ENCODE measurements at places on chromosomes 12 and 14. TPM values are rescaled to one million over a fixed set of nuclear protein-coding genes. Genes with fewer than 3 reads are reported as not detected.
A peak's percentile ranks its signal among the peaks of the same experiment; 100 is the strongest.

GRCh38 chr12:121110211-121110940, 22.3 kb upstream of the P2RX7 start:
- DNase-seq = peak; percentile 81

GRCh38 chr12:42617622-42618021, 28.1 kb upstream of the PRICKLE1 start:
- no peak for DNase-seq

DNA sequence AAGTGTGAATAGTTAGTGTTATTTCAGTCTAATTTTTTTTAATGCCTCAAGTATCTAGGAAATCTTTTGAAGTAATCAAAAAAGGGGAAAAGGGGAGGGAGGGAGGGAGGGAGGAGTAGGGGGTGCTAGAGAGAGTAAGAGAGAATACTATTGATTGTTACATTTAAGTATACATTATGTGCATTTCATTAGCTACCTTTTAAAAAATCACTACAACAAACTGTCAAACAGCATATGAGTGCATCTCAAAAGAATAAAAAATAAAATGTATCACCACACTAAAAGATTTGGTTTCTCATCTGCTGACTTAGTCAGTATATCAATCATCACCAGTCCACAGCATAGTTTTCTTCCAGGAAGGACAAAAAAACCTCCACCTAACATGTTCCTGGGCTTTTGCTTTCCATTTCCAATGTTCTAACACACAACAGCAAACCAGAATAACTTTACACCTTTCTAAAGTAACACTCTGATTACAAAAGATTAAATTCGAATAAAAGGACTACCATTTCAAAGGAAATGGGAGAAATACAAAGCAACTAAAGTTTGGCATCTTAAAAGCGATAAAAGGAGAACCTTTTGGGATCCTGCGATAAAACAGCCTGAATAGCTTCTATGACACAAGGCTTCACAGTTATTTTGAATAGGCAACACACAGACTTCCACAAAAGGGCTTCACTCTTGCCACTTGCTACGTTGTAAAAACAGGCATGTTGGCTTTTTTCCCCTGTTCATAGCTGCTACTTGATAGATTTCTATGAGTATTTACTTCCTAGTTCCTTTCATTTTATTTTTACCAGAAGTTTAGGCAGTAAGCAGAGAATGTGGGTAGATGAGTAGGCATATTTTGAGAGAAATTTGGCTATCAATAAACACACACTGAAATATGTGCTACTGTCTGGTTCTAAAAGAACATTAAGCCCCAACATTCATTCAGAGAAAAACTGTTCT, 160.9 kb downstream of the EPS8 start:
- no peak for DNase-seq

GRCh38 chr14:36320897-36321381, 502 bp upstream of the MBIP start:
- DNase-seq = no peak

SLC2A3 gene
- 396 TPM for total RNA-seq

MSI1 gene
- 0.96 TPM for total RNA-seq

DNA sequence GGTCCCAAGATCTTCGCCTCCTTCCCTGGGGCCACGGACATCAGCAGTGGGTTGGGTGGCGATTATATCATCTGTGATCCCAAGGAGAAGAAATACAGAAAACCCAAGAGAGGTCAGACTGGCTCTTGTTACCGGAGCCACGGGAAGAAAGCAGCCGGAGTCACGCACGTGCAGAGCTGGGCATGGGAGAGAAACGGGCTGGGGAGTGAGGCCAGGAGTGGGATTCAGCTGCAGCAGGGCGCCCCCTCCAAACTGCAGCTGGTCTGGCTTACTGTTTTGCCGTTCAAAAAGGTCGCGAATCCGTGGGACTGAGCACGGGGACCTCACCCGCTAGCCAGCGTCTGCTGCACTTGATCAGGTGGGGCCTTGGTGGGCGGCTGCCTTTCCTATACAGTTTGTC, 206.6 kb upstream of the PRMT8 start:
- no peak for DNase-seq

RIPK3 gene
- total RNA-seq = 8.9 TPM

- no peak for DNase-seq
Measured at GRCh38 chr12:20272801-20273200, 95.5 kb upstream of the PDE3A start.

DNA sequence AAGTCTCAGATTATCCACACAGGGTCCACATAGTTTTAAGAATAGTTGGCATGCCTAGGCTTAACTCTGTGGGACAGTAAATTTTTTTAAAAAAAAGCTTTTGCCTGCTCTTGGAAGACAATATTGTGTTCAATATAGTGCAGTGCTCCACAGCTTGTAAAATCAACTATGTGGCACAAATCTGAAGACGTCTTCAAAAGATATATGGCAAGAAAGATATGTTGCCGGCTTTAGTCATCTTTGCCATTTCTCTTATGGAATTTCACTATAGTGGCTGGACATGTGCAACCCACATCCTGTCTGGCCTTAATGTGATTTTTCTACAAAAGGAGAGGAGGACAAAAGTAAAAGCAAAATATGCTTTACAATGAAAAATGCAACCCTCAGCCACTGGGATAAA, 90.5 kb downstream of the MGST1 start:
- DNase-seq = no peak

DNA sequence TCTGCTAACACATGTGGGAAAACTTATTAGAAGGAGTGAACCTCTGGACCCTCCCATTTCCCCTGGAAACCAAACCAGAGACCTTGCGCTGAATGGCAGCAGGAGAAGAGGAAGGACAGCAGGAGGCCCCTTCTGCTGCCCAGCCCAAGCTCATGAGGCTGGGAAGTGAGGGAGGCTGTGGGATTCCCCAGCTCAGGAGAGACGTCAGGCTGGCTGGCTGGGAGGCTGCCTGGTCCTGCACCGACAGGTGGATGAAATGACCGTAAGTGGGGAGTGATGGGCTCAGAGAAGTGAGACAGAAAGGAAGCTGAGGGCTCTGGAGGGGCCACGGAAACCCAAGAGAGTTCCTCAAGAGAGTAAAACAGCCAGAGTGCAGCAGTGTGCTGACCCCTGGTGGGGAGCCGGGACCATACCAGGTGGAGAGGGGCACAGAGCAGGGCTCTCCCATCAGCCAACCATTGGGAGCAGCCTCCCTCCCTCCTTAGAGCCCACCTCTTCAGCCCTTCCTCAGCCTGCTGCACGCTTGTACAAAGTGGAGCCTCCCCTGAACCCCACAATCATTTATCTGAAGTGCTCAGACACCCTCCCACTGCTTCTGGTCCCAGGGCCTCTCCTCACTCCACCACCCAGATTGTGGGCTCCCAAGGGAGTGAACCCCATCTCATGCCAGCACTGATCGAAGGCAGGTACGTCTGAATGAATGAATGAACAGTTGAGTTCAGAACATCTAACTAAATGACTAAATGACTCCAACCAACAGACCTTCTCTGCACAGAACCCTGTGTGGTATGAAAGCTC, 14.0 kb downstream of the TAMALIN start:
- peak; percentile 81 for DNase-seq

GNG2 gene
- 136 TPM for total RNA-seq

- DNase-seq = peak; percentile 38
Measured at GRCh38 chr14:76267322-76268046, 108.5 kb upstream of the ESRRB start.

MYF6 gene
- not detected for total RNA-seq

- no peak for DNase-seq
Measured at GRCh38 chr12:132300789-132301722, 28.3 kb downstream of the GALNT9 start.

CDCA3 gene
- total RNA-seq = 87.8 TPM

- no peak for DNase-seq
Measured at GRCh38 chr12:25347716-25348592, 97.2 kb upstream of the KRAS start.

DAO gene
- not detected for total RNA-seq

HOXC12 gene
- total RNA-seq = not detected

DNA sequence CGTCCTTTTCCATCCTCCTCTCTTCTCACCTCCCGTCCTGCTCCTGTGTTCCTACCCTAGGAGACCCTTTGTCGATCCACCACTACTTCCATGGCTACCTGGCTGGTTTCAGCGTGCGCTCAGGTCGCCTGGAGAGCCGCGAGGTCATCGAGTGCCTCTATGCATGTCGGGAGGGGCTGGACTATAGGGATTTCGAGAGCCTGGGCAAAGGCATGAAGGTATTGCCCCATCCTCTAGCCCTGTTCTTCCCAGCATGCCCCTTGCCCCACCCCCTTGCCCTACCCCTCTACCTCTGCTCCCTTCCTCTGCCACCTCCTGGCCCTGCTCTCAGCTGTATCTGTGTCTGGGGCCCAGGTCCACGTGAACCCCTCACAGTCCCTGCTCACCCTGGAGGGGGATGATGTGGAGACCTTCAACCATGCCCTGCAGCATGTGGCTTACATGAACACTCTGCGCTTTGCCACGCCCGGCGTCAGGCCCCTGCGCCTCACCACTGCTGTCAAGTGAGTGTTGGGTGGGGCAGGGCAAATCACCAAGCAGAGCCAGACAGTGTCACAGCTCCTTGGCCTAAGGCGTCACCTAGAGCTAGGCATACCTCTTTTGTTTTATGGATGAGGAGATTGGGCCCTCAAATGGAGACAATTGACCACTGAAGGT, 12.8 kb downstream of the CLSTN3 start:
- no peak for DNase-seq

- no peak for DNase-seq
Measured at GRCh38 chr14:50834802-50835276, 3.9 kb upstream of the NIN start.

DNA sequence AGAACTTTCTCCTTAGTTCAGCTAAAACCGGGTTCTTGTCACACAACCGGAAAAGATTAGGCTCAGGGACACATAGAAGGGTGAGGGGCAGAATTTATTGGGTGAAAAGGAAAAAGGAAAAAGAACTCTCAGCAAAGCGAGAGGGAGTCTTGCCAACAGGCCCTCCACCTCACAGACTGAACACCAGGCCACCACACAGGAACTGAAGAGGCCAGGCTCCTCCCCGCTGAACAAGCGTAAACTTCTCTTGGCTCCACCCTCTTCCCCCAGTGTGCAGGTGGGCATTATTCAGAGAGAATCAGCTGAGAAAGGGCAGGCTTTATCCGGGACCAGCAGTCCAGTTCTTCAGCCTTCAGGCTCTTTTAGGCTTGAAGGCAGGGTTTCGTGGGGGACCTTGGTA, 125.6 kb upstream of the FGD4 start:
- peak; percentile 62 for DNase-seq

- no peak for DNase-seq
Measured at GRCh38 chr12:32917094-32917611, 20.6 kb upstream of the PKP2 start.

GRCh38 chr14:27025648-27026047, 427.8 kb upstream of the NOVA1 start:
- DNase-seq = no peak

DNA sequence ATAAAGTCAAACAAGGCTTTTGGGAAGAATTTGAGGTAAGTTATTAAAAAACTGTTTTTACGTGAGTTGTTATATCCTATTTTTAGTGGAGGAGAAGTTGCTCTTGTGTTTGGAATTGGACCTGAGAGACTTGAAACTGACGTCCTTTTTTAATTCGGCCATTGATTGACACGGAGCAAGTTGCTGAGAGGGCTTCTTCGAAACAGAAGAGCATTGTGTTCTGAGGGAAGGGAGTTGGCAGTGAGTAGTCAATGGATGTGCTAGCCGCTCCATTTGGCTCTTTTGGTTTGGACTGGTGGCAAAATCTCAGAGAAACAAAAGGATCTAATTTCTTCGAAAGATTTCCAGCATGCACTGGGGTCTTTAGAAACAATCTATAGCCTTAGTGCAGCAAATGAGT, 37.3 kb downstream of the PTPN11 start:
- no peak for DNase-seq

DNA sequence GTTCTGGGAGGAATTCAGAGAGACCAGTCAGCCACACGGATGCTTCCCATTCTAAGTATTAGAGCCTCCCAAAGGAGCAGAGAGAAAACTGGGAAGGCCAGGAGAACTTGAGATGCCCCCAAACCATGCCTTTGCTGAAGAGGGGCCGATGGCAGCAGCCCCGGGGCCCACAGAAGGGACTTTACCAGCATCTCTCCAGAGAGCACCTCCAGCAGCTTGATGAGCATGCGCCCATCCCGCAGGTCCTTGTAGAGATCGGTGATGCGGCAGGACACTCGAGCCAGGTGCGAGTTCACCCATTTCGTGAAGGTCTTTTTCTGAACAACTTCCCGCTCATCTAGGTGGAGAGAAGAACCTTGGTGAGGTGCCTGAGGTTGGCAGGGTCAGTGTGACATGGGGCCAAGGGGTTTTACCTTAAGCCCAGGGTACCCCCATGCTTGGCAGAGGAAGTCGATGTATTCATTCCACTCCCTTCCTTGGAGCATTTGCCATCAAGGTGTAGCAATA, 74.9 kb downstream of the SPTB start:
- DNase-seq = no peak

DNA sequence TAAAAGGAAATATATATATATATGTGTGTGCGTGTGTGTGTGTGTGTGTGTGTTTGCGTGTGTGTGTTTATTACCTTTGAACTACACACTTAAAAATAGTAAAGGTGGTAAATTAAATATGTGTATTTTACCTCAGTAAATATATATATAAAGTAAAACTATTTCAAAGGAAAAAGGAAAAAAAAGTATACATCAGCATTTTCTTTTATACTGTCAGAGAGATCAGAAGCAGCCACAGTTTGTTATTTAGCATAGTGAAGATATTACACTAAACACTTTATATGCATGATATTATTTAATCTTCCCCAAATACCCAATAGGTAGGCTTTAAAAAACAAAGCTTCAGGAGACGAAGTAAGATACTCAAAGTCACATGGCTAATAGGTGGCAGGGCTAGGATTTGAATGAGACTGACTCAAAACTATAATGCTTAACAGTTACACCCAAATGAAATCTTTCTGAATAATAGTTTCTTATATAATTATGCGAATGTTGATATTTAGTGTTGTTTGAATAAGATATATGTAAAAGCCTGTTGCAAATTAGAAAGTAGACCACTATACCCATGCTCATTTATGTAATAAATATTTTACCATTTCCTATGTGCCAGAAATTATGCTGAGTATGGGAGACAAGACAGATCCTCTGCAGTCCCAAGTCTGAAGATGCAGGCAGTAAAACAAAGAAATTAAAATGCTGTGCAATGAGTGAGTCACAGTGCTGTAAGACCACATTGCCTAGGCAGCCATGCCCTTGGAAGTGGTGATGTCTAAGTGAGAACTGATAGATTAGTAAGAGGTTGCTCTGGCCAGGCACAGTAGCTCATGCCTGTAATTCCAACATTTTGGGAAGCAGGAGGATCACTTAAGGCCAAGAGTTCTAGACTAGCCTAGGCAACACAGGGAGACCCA, 66.1 kb downstream of the PDZRN4 start:
- DNase-seq = no peak

RNASE3 gene
- total RNA-seq = not detected

- DNase-seq = no peak
Measured at GRCh38 chr12:81974762-81975161, 215.6 kb upstream of the PPFIA2 start.
